ENCODE measurements at places on chromosomes 11 and 22.

- DNase-seq, result no peak
Measured at GRCh38 chr11:133605482-133605881, 73.2 kb upstream of the OPCML start.

- DNase-seq, result peak; percentile 72
Measured at GRCh38 chr11:72683782-72684200, 9.6 kb upstream of the PDE2A start.

GRCh38 chr11:93729129-93729616, 12.1 kb downstream of the TAF1D start:
- no peak for DNase-seq

DNA sequence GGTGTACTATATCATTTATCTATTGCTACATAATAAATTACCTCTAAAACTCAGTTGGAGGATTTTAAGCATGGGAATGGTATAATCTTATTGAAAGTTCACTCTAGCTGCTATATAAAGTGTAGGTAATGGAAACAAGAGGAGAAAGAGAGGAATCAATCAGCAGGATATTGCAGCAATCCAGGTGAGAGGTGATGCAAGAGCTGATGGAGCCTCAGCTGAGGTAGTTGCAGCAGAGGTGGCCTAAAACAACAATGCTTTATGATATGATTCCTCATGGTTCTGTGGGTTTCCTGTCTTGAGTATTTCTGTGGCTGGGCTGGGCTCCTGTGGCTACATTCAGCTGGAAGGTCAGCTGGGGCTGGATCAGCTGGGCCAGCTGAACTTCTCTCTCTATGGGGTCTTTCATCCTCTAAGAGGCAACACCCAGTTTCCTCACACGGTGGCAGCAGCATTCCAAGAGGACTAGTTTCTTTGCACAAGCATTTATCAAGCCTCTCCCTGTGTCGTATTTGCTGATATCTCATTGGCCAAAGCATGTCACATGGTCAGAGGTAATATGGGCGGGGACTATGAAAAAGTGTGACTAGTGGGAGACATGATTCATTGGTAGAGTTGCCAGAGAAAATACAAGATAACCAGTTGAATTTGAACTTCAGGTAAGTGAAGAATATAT, 135.4 kb upstream of the LARGE1 start:
- no peak for DNase-seq

DNA sequence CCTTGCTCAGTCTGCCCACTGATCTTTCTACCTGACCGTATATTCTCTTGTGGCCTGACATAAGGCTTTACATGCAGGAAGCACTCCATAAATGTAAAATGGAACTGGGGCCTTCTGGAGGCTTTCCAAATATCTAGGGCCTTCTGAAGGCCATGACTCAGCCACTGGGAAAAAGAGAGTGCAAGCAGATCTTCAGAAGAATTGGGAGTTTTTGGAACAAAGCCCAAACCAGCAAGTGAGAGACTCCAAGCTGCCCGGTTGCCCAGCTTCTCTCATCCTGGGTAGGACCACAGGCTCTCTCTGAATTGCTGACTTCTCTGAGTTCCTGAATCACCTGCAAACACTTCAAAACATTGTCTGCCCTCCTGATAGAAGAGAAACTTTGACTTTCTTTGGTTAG, 107.9 kb upstream of the BMAL1 start:
- no peak for DNase-seq

GRCh38 chr11:124897674-124898262, at the start of gene ROBO4:
Gene ROBO4, minus strand, starts transcription at chr11:124897865. Its CDS starts 70 bp downstream, at chr11:124897795.
- no peak for DNase-seq

- no peak for DNase-seq
Measured at GRCh38 chr11:1224491-1225385, 1.9 kb downstream of the MUC5B start.

- no peak for DNase-seq
Measured at GRCh38 chr11:71284525-71285092, 32.2 kb upstream of the SHANK2 start.

GRCh38 chr11:121414141-121414913, 37.8 kb upstream of the SORL1 start:
- DNase-seq, result no peak

DNA sequence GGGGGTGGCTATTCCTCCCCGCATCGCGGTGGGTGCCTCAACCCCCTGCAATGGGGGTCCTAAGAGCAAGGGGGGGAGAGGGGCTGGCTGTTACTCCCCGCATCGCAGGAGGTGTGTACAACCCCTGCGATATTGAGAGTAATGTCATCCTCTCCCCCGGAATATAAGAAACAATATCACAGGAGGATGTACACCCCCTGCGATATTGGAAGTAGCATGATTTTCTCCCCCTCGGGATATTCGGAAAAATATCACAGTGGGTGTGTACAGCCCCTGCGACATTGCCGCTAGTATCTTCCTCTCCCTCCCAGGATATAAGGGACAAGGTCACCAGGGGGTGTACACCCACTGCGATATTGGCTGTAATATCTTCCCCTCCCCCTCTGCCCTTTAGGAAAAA, 22.5 kb upstream of the APOL5 start:
- DNase-seq, result no peak

- no peak for DNase-seq
Measured at GRCh38 chr22:47550524-47551430, 788.3 kb downstream of the TBC1D22A start.

DNA sequence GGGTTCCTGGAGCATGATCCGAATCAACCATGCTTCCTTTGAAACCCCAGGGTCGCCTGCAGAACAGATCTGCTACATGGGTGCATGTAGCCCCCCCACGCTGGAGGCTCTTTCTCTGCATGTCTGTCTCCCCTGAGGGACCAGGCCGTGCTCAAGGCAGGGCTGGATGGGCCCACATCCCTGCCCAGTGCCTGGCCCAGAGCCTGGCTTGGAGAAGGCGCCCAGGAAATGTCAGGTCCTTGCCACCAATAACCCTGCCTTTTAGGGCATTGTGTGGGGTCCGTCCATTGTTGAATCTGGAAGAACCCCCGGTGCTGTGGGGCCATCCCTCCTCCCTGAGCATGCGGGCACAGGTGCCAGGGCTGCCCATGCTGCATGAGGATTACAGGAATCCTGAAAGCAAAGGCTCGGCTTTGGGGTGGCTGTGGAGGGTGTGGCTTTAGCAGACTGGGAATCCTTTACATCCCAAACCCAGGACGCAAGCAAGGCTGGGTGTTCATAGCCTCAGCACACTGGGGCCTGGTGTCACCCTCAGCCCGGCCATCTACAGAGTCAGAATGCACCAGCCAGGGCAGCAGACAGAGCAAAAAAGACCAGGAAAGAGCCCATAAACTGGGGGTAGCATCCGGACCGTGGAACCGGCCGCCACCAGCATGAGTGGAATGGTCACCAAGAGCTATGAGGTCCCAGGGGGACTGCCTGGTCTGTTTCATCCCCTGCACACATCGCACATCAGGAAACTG, 48.2 kb downstream of the RTL6 start:
- no peak for DNase-seq

DNA sequence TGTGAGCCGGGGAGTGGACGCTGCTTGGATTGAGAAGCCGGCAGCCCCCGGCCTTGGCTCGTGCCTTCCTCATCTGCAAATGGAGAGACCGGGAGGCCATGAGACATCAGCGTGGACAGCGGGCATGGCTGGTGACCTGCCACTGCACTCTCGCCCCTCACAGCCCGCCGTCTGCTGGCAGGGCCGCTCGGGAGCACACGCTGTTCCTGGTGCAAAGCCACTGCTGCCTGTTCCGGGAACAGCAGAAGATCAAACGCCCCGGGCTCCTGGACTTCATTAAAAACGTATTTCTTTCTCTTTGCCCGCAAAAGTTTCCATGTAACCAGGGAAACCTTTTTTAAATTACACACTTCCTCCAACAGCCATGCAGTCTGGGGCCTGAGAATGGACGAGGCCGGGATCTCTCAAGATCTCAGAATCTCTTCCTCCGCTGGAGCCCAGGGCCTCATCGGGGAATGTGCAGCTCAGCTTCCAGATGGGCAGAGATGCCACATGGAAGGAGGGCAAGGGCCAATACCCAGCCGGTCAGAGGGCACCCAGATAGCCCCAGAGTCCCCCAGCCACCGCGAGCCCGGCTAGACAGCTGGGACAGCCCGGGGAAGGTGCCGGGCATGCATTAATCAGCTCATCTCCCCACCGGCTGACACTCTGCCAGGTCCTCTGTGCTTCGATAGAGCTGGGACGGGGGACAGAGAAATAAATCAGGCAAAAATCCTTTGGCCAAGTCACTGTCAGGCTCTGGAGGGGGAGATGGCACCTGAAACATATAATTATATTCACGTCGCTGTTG, 62.8 kb upstream of the PRR5 start:
- no peak for DNase-seq

GRCh38 chr11:13698132-13698531, 29.7 kb downstream of the FAR1 start:
- no peak for DNase-seq

- DNase-seq, result no peak
Measured at GRCh38 chr22:44187652-44188230, 7.0 kb downstream of the PARVG start.

DNA sequence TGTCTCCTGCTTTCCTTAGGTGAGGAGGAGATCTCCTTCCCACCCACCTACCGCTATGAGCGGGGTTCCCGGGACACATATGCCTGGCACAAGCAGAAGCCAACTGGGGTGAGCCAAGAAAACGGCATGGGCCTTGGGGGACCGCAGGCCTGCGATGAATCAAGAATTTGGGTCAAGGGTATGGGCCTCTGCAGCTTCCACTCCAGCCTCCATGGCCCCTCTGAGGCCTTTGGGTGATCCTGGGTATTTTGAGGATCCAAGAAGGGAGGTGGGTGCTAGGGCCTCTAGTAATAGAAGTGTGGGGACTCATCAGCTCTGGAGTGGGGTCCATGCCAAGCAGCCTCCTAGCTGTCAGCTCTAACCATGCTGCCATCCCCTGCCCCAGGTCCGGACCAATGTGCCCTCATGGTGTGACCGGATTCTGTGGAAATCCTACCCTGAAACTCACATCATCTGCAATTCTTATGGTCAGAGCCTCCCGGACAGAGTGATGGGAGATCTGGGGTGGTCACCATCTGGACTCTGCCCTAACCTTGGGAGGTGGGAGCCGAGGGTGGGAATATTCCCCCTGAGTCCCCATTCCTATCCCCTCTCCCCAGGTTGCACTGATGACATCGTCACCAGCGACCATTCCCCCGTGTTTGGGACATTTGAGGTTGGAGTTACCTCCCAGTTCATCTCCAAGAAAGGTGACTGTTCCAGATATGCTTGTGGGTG, 8.6 kb downstream of the INPPL1 start:
- DNase-seq, result no peak

DNA sequence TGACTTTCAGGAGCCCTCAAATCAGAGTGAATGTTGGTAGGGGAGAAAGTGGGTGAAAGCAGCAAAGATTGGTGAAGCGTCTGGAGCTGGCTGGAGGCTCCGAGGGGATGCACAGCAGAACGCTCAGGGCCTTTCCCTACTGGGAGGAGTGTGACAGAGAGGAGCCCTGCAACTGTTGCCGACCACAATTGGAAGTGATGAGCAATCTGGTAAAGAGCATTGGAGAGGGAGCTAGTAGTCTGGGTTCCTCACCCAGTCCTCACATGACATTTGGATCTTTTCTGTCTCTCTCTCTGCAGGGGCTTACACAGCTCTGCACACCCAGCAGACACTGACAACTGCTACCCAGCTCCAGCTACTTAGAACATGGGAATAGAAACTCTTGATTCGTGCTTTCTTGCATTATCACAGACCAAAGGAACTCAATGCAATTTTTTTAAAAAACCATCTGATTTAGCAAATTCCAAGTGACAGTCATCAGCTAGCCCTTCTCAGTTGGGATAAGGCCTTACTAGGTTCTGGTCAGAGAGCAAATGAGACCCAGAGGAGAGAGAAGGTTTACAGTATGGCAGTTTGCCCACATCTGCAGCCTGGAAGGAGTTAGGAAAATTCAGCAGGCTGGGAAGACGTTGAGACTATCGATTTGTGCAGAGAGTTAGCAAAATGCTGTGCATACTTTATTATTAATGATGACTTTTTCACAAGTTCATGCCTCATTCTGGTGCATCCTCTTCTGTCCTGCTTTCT, 278.0 kb upstream of the PLET1 start:
- no peak for DNase-seq

DNA sequence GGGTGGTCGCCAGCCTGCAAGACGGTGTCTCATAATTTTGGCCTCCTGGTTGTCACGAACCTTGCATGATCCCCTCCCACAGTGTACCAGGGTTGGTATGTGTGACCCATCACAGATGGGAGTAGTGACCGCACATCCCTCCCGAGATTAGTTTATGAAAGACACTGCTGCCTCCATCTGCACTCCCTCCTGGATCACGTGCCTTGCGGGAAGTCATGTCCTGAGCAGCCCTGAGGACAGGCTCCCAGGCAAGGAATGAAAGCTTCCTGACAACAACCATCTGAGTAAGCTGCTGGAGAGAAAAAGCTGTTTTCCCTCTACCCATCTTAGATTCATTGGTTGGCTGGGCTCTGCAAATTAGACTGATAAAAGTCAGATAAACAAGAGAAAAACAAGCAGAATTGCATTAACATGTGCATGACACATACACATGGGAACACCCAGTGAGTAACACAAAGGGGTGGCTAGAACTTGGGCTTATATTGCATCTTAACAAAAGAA, 14.4 kb upstream of the PAMR1 start:
- DNase-seq, result no peak

GRCh38 chr22:50278461-50278860, 8.3 kb upstream of the MAPK11 start:
- DNase-seq, result no peak

- DNase-seq, result no peak
Measured at GRCh38 chr22:27725661-27726060, 75.9 kb downstream of the MN1 start.

DNA sequence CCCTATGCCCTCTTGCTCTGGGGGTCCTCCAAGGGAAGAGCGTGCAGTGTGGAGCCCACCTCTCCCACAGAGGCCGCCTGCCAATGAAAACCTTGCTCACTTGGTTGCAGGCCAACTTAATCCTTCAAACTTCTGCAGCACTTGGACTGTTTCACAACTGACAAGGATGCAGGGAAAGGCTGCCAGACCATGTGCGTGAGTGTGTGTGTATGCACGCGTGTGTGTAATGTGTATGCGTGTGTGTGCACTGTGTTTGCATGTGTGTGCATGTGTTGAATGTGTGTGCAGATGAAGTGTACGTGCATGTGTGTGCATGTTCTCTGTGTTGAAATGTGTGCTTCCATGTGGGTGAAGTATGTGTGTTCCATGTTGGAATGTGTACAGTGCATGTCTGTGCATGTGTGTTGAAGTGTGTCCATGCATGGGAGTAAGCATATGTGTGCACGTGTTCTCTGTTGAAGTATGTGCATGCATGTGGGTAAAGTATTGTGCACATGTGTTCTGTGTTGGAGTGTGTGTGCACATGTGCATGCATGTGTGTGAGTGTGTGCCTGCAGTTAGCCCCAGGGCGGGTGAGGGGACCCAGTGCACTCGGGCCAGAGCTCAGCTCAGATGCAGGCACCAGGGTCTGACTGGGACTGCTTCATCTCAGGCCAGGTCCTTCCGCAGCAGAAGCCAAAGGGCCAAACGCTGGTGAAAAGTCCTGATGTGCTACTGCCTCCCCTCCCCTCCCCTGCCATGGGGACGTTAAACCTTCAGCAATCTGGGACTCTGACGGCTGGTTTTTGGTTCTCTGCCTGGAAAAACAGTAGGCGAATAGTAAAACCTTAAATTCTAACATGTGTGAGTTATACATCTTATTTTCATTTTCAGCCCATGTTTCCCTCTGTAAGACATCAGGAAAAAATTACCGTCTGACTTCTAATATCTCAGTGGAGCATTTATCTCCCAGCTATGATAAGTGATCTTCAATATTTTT, 72.0 kb downstream of the FLI1 start:
- no peak for DNase-seq
